Lower lobe of right lung (tissue), 2 donors: ENCODE measurements at places on chromosomes 7 and 10. TPM values are rescaled to one million over a fixed set of nuclear protein-coding genes. Genes with fewer than 3 reads are reported as not detected.

CRYGN gene
- not detected for total RNA-seq

DNA sequence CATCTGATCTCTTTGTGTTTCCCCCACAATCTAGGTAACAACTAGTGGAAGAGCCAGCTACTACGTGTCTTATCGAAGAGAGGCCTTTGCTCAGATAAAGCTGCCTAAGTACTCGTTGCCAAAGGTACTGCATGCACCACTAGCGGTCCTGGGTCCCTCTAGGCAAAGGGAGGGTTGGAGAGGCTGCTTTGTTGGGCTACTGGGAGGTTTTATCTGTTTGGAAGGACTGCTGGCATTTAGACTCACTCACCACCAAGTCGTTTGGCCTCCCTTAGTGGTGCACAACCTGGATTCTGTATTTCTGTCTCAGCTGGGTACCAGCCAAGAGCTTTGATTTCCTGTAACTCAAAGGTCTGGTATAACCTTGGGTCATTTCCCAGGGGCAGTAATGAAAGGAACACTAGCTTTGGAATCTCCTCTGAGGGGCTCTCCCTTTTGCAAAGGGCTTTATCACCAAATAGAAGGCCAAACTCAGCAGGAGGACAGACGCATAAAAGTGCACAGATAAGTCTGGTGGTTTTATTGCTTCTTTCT is 498.3 kb downstream of the SORCS3 start:
- no peak for DNase-seq
- H3K36me3 ChIP-seq = no peaks in the 10 kb centered on the region
- no peak overlapping the region for H3K4me3 ChIP-seq
- no peaks in the 10 kb centered on the region for H3K27me3 ChIP-seq
- no peaks in the 10 kb centered on the region for H3K4me1 ChIP-seq

DNA sequence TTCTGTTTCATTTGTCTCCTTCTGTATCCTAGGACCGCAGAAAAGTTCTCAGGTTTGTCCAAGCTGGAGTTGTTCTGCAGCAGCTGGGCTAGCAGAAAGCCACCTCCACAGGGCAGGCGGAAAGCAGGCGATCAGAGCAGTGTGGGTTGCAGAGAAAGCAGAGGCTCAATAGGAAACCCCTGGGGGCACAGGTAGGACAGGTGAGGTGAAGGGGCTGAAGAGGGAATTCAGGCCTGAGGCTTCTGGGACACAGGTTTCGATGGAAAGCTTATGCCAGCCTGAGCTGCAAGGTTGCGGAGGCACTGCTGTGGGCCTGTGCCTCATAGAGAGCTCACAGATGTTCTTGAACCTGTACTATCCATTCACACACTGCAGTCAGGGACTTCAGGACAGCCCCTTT is 194.9 kb upstream of the TPK1 start:
- no peak for DNase-seq
- no peak overlapping the region for H3K4me3 ChIP-seq
- no peaks in the 10 kb centered on the region for H3K36me3 ChIP-seq
- H3K27me3 ChIP-seq = no peaks in the 10 kb centered on the region

DNA sequence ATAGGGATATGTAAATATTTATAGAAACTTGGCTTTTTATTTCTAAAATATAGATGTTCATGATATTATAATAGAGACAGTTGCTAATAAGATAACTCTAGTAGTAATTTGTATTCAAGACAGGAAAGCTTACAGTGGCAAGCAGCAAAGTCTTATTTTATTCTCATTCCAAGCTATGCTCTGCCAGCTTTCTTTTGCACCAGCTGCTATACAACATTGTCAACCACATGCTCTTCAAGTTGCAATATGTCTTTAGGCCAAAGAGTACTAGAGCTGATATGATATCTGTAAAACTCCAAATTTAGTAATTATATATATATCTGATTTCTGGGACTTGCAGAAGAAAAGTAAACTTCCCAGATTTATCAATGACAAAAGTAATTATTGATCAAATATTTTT is 350.1 kb downstream of the HGF start:
- H3K36me3 ChIP-seq = no peaks in the 10 kb centered on the region
- H3K27ac ChIP-seq = no peak overlapping the region
- H3K4me1 ChIP-seq = no peaks in the 10 kb centered on the region
- H3K27me3 ChIP-seq = no peaks in the 10 kb centered on the region
- no peak for DNase-seq

GRCh38 chr10:32054094-32054493 is 2.1 kb downstream of the KIF5B start:
- H3K4me3 ChIP-seq = peak overlapping the region; percentile 87
- H3K4me1 ChIP-seq = peaks cover 53% of the 10 kb centered on the region
- H3K27ac ChIP-seq = peak overlapping the region; percentile 98
- H3K27me3 ChIP-seq = no peaks in the 10 kb centered on the region
- no peaks in the 10 kb centered on the region for H3K36me3 ChIP-seq

OR2A5 gene
- not detected for total RNA-seq

DNA sequence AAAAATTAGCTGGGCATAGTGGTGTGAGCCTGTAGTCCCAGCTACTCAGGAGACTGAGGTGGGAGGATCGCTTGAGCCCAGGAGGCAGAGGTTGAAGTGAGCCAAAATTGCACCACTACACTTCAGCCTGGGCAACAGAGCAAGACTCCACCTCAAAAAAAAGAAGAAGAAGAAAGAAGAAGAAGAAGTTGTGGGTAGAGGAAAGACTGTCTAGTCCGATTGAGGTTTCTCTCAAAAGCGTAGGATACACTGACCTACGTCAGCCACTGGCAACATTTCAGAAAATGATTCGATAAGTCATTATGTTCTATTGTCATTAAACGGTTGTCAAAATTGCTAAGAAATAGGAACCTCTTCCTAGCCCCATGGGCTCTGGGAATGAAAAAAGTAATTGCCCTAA is 22.3 kb upstream of the RHBDD2 start:
- H3K4me3 ChIP-seq = no peak overlapping the region
- no peaks in the 10 kb centered on the region for H3K27me3 ChIP-seq

DNA sequence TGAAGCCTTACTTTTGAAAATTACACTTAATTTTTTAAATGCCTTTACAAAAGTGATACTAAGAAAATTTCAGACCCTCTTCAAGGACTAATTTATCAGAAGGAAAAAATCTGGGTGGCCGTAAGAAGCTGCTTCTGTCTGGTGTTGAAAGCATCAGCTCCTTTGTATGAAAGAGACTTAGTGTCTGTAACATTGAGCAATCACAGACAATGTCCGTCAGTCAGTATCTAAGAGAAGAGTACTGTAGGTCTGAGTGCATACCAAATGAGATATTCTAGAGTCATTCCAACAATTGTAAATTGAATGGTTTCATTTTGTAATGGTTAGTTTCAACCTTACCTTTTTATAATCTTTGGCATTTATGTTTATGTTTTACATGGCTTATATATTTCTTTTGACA is 11.1 kb upstream of the MDFIC start:
- no peak overlapping the region for H3K4me3 ChIP-seq
- no peaks in the 10 kb centered on the region for H3K36me3 ChIP-seq
- H3K4me1 ChIP-seq = no peaks in the 10 kb centered on the region
- no peak overlapping the region for H3K27ac ChIP-seq

DNA sequence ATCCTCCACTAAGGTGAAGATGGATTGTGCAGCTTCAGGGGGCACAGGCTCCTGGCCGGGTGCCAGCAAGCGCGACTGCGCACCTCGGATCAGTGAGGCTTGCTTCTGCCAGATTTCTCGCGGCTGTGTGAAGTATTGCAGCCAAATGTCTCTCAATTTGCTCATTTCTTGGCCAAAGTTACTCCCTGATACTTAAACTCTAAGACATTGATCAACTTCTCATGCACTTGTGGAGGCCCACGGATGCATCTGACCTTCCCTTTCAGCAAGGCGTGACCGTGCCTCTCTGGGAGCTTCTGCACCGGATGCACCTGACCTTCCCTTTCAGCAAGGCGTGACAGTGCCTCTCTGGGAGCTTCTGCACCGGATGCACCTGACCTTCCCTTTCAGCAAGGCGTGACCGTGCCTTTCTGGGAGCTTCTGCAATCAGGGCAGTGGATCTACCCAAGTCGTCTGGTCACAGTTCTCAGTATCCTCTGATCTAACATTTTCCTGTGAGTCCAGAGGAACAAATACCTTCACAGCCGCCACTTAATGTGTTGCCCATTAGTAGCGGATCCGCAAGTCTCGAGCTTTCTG is 248.3 kb downstream of the ADARB2 start:
- no peaks in the 10 kb centered on the region for H3K27me3 ChIP-seq
- no peaks in the 10 kb centered on the region for H3K4me1 ChIP-seq
- H3K27ac ChIP-seq = no peak overlapping the region
- no peak for DNase-seq

DNA sequence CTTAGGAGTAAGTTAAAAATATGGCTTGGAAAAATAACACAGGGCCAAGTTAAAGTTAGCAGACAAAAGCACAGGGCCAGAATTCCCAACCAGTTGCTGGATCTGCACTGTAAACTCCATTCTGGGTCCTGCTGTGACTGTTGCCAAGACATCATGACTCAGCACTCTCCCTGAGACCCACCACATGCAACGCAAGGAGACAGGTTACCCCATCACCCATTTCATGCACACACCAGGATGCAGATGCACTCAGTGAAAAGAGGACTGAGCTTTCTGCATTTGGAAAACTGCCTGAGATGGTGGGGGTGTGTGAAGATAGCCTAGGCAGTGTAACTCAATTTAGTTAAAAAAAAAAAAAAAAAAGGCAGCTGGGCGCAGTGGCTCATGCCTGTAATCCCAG is 97.6 kb upstream of the ZNF438 start:
- no peaks in the 10 kb centered on the region for H3K36me3 ChIP-seq
- H3K4me3 ChIP-seq = no peak overlapping the region
- no peaks in the 10 kb centered on the region for H3K27me3 ChIP-seq
- no peak overlapping the region for H3K27ac ChIP-seq

COBL gene
- total RNA-seq = 27.9 TPM

GIMAP6 gene
- 69.3 TPM for total RNA-seq

DNA sequence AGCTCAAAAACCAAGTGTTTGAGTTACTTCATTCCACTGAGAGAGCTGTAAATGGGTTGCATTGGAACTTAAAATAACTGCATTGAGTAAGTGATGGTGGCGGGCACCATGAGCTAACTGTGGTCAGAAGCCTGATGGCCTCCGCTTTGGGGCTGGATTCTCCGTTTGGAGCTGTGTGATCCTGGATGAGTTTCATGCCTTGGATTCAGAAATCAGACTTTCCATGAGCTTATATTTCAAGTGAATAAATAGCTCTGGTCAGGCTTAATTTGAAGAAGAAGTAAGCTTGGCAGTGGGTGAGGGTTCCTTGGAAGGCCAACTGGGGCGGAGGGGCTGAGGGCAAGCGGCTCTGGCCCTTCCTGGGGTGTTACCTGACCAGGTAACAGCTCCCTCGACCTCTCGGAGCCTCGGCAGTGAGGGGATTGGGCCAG is 5.6 kb downstream of the HTRA1 start:
- no peaks in the 10 kb centered on the region for H3K36me3 ChIP-seq
- H3K4me1 ChIP-seq = peaks cover 12% of the 10 kb centered on the region
- no peak overlapping the region for H3K4me3 ChIP-seq
- no peak overlapping the region for H3K27ac ChIP-seq
- peaks cover 7% of the 10 kb centered on the region for H3K27me3 ChIP-seq

- H3K4me3 ChIP-seq = no peak overlapping the region
- H3K27me3 ChIP-seq = no peaks in the 10 kb centered on the region
- H3K36me3 ChIP-seq = no peaks in the 10 kb centered on the region
Observed at GRCh38 chr10:70324951-70325781, 41.4 kb upstream of the NPFFR1 start.

EBLN1 gene
- not detected for total RNA-seq

DNA sequence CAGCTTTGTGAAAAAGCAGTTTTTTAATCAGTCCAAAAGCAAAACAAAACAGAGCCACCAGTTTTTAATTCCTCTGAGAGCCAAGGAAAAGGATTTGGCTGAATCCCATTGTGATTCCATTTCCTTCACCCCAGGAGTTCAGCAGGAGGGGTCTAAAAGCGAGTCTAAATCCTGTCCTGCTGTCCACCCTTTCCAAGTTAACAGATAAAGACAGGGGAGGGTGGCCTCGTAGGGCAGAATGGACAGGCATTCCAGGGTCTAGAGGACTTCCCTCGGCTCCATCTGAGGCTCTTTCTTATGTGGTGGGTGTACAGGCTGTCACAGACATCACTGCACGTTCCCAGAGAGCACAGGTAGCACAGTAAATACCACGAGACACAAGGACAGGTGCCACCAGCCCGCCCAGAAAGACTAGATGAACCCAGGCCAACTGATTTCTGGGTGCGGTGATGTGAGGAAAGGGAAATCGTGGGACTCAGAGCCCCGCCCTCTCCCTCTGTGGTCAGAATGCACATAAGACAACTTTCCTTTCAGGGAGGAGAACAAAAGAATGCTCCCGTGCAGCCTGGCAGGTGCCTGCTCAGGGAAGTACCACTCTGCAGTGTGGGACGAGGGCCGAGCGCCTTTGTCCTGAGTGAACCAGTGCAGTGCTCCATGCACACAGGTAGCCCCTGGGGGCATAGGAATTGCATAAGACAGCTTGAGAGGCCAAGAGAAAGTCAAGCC is 119.7 kb downstream of the ABLIM1 start:
- H3K27me3 ChIP-seq = no peaks in the 10 kb centered on the region
- H3K27ac ChIP-seq = no peak overlapping the region
- no peaks in the 10 kb centered on the region for H3K36me3 ChIP-seq
- H3K4me3 ChIP-seq = no peak overlapping the region

GRCh38 chr7:121076350-121077164 is 88.0 kb downstream of the CPED1 start:
- no peak overlapping the region for H3K4me3 ChIP-seq
- no peaks in the 10 kb centered on the region for H3K27me3 ChIP-seq
- DNase-seq = no peak
- no peaks in the 10 kb centered on the region for H3K36me3 ChIP-seq

GBX1 gene
- total RNA-seq = not detected

DNA sequence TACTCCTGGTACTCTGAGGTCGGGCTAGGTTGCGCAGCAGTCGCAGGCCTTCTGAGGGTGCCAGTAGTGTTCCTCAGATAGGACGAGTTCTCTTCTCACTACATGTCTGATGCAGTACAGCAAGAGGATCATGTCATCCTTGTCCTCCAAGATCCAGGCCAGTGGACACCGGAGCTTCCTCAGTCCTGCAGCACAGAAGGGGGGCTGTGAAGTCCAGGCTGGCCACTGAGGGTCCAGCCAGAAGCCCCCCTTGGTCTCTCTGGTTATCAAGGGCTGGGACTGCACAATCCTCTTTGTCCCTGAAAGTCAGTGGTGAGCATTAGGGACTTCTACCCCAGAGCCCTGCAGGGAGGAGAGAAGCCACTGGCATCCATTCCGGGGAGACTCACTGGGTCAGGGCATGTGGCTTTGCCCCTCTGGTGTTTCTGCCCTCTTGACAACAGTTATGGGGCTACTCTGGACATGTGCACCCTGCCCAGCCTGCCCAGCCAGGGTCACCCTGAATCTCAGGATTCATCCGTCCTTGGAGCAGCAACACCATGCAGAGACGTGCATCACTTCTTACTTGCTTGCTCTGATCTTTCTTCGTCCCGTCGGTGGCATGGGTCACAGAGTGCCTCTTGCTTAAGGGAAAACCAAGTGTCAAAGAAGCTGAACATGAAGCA is 125.7 kb downstream of the ADCY1 start:
- DNase-seq = no peak
- no peaks in the 10 kb centered on the region for H3K27me3 ChIP-seq
- no peaks in the 10 kb centered on the region for H3K36me3 ChIP-seq
- H3K4me1 ChIP-seq = peaks cover 6% of the 10 kb centered on the region
- H3K27ac ChIP-seq = peak overlapping the region; percentile 18
- H3K4me3 ChIP-seq = no peak overlapping the region
